ENCODE measurements at places on chromosomes 16 and 17.

DNA sequence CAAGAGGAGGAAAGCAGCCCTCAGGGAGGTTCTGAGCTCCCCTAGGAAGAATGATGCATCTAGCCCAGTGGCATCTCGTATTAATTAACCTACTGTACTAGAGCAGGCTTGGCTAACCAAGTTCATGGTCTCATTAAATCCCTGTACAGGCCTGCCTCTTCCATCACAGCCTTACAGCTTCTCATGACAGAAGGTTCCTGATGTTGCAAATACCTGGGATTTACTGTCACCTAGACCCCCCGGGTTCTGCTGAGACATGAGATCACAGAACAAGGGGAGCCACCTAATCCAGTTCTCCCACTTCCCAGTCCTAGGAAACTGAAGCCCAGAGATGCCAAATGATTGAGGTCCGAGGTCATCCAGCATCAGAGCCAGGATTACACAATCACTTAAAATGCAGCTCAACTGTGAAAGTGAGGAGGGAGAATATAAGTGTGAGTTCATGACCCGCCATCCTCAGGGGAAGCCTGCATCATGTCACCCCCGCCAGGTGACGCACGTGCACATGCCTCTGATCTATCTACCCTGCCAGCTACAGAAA is 23.9 kb downstream of the ACLY start:
- DNase-seq: peak; percentile 90

DNA sequence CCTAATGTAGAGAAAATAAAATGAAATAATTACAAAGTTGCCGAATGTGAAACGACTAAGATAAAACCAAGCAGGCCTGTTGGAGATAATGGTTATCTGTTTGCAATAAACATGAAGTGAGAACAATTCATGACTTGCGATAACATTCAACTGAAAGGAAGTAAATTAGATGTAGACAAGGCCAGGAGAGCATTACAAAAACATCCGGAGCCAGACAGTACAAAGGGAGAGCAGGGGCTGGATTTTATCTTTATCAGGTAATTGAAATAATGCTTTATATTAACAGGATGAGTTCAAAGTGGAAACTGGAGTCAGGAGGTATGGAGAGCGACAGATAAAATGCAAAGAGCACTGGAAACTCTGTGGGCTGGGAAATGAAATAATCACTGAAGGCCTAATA is 265.6 kb upstream of the GOT2 start:
- DNase-seq: no peak

DNA sequence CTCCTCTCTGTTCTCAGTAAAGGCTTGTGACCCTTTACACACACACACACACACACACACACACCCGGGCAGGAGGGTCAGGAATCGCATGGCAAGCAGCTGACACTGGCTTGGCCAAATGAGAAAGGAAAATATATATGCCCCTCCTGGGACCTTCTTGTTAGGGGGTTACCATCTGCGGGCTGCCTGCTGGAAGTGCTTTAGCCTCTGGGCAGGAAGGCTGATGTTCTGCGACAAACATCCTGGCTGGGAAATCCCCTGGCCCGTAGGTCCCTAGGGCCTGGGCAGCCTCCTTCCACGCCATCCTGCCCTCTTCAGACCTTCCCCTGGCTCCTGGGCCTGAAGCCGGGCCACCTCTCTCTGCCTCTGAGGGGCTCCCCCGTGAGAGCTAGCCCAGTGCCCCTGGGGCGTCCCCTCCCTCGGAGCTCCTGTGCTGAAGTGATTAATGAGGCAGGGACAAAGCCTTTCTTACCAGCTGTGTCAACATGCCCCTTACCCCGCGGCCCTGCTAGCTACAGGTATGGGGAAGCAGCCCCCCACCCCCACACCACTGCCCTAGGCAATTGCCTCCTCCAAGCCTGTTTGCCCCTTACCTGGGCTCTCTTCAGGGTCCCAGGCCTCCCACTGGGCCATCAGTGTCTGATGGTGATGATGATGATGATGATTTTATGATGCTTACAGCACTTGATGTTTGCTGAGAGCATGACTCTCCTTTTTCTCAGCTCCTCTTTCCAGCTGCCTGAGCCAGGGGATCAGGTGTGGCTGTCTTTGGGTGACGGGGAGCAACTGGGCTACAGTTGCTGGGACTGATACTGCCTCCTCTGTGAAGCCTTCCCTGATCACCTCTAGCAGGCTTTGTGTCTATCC is 32.8 kb upstream of the ETV4 start:
- DNase-seq: peak; percentile 17

DNA sequence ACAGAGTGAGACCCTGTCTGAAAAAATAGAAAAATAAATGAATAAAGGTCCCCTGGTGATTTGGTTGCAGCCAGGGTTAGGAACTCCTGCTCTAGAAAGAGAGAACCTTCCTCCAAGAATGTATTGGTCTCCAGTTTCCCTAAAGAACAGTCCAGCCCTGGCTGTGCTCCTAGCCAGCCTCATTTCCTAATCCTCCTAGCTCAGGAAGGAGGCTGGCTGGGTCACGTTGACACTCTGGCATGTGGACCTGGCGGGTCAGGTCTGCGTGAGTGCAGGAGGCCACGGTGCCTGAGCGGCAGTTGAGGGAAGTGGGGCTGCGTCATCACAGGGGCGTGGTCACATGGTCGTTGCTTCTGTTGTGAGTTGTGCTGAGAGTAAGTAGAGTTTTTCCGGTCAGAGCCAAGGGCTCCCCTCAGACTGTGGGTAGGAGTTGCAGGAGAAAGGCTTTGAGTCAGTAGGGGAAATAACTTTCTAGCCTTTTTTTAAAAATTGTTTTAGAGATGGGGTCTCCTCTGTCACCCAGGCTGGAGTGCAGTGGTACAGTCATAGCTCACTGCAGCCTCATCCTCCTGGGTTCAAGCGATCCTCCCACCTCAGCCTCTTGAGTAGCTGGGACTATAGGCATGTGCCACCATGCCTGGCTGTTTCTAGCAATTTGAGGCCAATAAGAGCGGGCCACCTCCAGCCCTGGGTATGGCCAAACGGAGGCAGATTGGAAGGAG is 194.0 kb upstream of the CIBAR2 start:
- peak; percentile 39 for DNase-seq

- DNase-seq: no peak
Observed at GRCh38 chr16:78967948-78968347, 632.6 kb downstream of the MAF start.

DNA sequence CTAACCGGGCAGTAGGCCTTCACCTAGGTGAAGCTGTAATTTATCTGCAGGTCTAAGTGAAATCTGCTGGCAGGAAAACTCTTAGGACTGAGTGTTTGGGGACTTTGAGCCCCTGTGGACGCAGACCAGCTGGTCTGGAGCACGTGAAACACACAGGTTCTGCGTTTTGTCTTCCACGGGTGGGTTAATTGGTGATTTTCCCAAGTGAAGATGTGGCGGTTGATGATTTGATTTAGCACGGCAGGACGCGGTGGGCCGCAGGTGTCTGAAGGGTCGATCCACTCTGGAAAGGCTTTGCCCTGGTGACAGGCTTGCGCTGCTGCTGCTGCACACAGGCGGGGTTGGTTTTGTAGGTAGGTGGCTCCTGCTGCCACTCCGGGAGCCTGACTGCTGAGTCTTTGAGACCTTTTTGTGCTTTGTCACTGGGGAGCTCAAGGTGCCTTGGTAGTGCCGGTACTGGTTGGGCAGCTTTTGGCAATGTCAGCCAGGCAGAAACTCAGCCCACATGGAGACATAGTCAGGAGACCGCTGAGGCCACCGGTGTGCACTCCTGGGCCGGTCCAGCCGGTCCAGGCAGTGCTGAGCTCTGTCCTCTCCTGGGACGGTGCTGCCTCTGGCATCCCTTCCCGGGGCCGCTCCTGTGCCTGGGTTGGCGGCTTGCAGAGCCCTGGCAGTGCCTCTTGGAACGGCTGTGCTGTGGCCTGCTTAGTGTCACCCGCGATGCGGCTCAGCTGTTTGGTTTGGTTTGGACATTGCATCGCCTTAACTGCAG is 2.3 kb downstream of the BAIAP2 start:
- no peak for DNase-seq

DNA sequence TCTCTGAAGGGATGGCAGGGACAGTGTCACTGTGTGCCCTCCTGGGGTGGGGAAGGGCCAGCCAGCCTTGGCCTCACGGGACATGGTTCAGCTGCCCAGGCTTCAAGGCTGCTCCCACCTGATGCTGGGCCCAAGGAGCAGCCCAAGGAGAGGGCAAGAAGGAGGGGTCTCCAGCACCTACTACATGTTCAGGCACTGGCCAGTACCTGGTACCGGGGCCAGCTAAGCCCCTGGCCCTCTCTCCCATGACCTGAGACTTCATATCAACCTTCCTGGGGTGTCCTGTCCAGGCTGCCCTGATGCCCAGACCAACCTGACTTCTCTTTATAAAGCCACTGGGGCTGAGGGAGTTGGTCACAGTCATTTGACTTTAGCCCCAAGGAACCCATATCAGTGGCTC is 1.3 kb downstream of the USH1G start:
- DNase-seq: no peak

GRCh38 chr17:82212331-82213250 is at the start of gene CCDC57:
Gene CCDC57, minus strand, starts transcription at chr17:82212842. Its CDS starts 10,898 bp downstream, at chr17:82201944.
- peak; percentile 89 for DNase-seq

DNA sequence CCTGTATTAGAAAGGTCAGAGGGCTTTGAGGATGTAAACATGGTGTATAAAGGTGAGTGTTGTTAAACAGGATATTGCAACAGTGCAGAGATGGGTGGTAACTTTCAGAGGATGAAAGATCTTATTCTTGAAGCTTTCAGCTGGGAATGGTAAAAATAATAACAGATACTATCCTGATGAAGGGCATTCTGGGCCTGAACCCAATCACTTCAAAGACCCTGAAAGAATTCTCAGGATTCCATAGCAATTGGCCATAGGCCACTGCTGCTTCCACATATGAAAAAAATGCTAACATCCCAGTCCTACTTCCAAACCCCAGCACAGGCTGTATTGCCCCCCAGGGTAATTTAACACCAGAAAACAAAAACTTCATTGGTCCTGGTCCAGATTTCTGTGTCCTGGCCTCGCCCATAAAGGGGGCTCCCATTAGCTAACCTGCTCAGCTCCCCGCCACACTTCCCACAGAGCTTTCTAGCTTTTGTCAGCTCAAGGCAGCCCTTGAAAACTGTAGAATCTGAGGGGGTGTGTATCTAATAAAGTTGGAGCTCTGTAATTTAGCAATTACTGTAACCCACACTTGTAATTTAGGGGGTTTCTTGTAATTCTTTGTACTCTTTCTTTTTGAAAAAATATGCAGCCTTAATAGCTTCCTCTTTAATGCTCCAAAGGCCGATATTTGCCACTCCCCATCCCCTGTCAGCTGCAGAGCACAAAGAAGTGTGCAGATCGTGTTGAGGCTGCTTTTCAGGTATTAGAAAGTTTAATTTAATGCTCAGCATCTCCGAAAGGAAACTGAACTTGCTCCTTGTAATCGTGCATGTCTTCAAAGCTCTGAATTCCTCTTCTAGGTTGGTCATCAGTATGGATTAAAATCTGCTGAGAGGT is 371.5 kb downstream of the SEC14L1 start:
- no peak for DNase-seq

DNA sequence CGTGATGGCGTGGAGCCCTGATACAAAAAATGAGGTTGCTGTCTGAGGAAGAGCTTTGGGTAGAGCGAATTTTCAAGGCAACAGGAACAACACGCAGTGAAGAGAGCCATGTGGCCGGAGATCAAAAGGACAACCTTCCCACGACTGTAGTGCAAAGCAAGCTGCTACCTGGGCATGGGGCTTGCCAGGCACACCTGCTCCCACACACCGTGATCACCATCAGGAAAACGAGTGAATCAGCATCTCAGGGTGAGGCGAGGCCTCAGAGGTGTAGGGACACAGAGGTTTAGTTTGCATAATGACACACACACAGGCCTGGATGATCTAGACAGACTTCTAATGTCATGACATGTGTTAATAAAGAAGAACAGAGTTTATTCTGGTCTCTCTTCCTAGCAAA is 65.7 kb downstream of the PARN start:
- no peak for DNase-seq

- DNase-seq: peak; percentile 68
Observed at GRCh38 chr17:17682737-17683680, 1.8 kb downstream of the RAI1 start.

DNA sequence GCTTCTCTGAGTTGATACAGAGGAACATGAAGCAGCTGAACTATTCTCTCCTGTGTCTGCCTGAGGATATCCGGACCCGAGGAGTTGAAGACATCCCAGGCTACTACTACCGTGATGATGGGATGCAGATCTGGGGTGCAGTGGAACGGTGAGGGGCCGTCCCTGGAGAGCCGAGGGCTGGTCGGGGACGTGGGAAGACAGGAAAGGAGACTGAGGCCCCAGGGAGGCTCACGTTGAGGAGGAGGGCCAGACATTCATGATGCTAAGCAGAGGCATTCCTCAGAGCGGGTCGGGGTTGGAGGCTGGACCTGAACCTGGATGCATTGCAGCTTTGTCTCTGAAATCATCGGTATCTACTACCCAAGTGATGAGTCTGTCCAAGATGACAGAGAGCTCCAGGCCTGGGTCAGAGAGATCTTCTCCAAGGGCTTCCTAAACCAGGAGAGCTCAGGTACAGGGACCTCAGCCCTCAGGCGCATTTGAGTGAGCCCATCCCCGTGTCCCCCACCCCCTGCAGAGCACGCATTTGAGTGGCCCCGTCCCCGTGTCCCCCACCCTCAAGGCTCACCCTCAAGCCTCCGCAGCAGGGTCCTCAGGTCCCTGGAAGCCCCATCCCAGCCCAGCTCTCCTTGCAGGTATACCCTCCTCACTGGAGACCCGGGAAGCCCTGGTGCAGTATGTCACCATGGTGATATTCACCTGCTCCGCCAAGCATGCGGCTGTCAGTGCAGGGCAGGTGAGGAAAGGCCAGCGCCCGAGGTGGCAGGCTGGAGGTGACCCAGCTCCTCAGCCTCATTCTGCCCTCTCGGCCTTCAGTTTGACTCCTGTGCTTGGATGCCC is 8.3 kb downstream of the ALOX15B start:
- no peak for DNase-seq

DNA sequence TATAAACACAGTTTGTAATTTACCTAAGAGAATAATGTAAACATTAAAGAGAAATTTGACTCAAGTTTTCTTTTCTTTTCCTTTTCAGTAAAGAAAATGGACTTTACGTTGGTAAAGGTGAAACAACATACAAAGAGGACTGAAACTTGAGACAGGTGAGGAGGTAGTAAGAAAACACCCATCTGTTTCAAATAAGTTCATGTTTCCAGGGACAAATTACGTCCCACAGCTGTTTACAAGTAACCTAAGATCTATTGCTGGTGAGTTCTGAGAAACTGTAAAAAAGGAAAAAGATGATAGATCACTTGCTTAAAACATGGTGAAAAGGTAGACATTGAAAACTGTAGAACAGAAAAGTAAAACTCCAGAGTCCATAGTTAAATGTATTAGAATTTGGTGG is 4.8 kb upstream of the ABCA5 start:
- DNase-seq: no peak

Data from ACHN (cell line).